ENCODE measurements at places on chromosomes 4 and X. TPM values are rescaled to one million over a fixed set of nuclear protein-coding genes. Genes with fewer than 3 reads are reported as not detected.

USP51 gene
- total RNA-seq, result 2.1 TPM

ADGRG4 gene
- 0.05 TPM for total RNA-seq

SPINK2 gene
- not detected for total RNA-seq

MND1 gene
- total RNA-seq, result not detected

GRCh38 chr4:165364452-165365080, 14.2 kb upstream of the CPE start:
- DNase-seq, result no peak

- DNase-seq, result no peak
Measured at GRCh38 chr4:84574069-84574720, 8.7 kb upstream of the CDS1 start.

- no peak for DNase-seq
Measured at GRCh38 chrX:43666311-43666912, 10.3 kb downstream of the MAOA start.

DNA sequence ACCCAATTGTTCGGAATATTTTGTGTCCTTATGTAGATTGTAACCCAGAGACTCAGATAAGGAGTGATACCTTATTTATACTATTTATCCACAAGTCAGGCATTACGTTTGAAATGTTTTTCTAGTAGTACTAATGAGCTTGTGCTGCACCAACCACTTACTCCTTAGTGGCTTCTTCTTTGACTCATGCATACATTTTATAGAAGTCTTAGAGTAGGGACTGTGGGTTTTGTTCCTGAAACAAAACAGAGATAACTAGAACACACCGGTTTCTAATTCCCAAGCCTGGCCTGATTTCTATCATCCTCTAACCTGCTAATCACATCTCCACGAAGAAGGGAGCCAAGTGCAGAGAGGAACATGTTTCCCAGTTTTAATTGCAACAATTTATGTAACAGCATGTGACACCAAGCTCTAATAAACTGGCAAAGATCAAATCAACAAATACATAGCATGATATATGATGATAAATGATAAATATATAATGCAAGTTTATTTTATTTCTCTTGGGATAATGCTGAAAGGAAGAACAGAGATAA, 32.3 kb downstream of the MGARP start:
- DNase-seq, result no peak

- DNase-seq, result no peak
Measured at GRCh38 chr4:70667740-70668535, 1.6 kb upstream of the JCHAIN start.

DNA sequence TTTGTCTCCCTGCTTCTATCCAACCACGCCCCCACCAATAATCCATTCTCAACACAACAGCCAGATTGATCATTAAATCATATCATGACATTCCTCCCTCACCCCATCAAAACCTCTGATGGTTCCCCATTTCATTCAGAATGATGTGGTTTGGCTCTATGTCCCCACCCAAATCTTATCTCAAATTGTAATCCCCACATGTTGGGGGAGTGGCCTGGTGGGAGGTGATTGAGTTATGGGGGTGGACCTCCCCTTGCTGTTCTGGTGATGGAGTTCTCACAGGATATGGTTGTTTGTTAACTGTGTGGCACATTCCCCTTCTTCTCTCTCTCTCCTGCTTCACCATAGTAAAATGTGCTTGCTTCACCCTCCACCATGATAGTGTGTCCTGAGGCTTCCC, 23.3 kb downstream of the TRMT2B start:
- no peak for DNase-seq

DNA sequence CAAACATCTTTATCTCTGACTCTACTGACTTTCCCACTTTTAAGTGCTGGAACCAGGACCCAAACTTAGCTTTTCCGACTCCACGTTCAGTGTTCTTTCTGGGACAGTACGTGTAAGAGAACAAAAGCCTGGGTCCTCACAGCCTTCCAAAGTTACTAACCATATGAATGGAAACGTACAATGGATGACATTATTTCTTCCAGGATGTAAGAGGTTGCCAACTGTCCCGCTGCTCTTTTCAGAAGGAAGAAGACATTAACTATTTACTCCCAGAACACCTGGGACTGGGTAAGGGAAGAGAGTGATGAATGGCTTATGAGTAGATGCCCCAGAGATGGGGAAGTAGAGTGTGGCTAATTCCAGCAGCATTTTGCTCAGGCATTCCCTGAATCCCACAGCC, 114.7 kb downstream of the TRAPPC11 start:
- no peak for DNase-seq

GRCh38 chr4:70706516-70706915, 15.2 kb upstream of the RUFY3 start:
- no peak for DNase-seq

GRCh38 chrX:153702336-153703035, 14.8 kb downstream of the SLC6A8 start:
- DNase-seq, result no peak

All from cardiac septum (tissue), 1 donor.